ENCODE measurements at places on chromosomes 1 and 21.

DNA sequence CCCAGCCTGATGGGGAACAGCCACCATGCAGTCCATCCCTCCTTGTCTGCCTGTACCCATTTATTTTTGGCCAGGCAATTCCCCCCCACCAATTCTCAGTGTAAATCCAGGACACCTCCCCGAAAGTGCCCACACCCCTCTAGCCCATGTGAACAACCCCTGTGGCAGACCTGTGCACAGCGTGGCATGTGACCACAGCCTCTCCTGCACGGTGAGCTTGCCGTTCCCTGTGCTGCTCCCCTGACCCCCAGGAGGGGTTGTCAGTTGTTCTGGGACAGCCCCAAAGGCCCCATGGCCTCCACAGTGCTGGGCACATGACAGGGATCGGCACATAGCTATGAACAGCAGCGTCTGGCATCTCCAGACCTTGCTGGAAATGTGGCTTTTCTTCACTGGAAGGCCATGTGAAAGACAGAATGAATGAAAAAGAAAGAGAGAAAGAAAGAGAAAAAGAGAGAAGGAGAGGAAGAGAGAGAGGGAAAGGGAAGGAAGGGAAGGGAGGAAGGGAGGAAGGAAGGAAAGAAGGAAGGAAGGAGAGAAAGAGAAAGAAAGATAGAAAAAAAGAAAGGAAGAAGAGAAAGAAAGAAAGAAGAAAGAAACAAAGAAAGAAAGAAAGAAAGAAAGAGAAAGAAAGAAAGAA is 3.9 kb downstream of the CAPN9 start:
- DNase-seq: no peak

DNA sequence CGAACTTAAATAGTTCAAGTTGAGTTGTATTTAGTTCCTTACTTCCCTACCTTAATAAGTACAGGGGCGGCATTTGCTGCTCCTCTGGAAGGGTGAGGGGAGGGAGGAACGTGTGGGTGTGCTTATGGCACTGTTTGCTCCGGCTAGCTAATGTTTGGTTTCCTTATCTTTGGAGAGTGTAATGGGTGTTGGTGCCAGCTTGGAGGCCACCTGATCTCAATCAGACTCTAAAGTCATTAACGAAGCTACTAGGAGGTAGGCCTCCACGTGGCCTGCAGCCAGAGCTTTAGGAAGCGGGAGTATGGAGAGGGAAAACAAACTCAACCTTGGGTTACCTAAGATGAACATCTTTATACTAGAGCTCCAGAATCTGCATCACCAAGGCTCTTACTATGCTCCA is 43.0 kb upstream of the RAP1A start:
- DNase-seq: no peak

- DNase-seq: no peak
These were observed 205.8 kb upstream of the LYPLAL1 start for GRCh38 chr1:218967836-218968235.

GRCh38 chr1:231216498-231216897 is 24.5 kb upstream of the GNPAT start:
- DNase-seq: no peak

DNA sequence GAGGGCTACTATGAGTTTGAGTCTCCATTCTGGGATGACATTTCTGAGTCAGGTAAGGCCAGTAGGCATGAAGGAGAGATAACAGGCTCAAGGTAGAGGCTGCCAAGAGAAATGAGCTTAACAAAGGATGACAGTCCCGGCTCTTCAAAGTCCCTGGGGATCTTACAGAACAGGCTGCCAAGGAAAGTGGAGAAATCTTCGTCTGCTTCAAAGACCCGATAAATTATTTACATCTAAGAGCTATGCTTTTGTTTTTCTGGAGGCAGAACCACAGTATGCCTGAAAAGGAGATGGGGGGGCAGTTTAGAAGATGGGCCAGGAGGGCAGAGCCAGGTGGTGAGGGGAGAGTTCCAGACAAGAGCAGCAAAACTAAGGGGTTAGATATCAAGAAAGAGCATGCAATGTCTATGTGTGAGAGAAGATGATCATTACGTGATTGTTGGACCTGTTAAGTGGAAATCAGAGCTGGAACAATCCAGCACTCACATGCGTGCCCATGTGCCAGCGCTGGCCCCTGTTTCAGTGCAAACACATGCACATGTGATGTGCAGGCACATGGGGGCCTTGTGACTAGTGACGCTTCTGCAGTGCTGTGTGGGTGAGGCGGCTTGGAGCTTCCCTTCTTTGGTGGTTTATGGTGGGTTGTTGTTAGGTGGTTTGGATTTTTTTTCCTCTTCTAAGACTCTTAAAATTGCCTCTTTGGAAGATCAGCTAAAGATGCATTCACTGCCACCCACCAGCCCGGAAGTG is 25.7 kb downstream of the CAMK1G start:
- no peak for DNase-seq

DNA sequence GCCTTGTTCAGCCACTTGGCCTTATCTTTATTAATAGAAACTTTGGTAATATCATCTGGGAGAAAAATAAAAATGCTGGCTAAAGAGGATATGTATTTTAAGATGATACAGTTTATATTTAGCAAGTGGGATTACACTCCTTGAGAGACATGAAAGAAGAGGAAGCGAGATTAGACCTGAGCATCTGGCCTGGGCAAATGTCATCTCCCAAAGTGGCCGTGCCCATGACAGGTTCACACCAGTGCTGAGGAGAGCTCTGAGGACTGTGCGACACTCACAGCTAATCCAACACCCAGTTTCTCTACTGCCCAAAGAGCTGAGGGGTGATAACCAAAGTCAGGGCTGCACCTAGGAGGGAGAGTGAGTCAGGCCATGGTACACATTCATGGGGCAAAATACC is 121.7 kb upstream of the DUSP10 start:
- no peak for DNase-seq

GRCh38 chr1:29183287-29183686 is 1.6 kb upstream of the SRSF4 start:
- no peak for DNase-seq

- DNase-seq: no peak
These were observed 183.1 kb downstream of the ZSCAN20 start for GRCh38 chr1:33655496-33655895.

DNA sequence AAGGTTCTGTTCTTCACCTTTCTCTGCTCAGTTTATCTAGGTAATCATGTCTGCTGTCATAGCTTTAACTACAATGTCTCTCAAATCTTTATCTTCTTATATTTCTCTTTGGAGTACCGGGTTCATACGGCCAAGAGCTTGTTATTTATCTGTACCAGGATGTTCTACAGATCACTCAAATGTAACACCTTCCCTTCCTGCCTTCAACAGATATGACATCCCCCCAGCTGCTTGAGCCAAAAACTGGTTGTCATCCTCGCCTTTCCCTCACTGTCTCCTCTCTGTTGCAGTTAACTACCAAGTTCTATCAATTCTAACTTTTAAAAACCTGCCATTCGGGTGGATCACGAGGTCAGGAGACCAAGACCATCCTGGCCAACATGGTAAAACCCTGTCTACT is 148.9 kb downstream of the PHTF1 start:
- DNase-seq: no peak

- peak; percentile 56 for DNase-seq
These were observed 38.5 kb downstream of the MSTO1 start for GRCh38 chr1:155648207-155649147.

- no peak for DNase-seq
These were observed 7.1 kb downstream of the ACOT7 start for GRCh38 chr1:6386371-6386949.

GRCh38 chr1:46480959-46481646 is 8.5 kb upstream of the DMBX1 start:
- no peak for DNase-seq

GRCh38 chr21:46173573-46173972 is 10.7 kb downstream of the SPATC1L start:
- no peak for DNase-seq

DNA sequence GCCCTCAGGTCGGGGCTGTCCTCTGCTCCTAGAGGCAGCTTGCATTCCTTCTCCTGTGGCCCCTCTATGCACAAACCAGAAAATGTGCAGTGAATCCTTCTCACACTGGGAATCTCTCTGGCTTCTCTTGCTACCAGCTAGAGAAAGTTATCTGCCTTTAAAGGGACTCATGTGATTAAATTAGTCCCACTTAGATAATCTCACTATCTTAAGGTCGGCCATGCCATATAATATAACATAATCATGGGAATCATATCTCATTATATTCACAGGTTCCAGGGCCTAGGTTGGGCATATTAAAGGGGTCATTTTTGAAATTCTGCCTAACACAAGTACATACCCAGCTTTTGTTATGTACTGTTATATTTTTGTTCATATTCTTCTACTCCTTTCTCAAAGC is 31.4 kb downstream of the PTGFR start:
- DNase-seq: peak; percentile 82

DNA sequence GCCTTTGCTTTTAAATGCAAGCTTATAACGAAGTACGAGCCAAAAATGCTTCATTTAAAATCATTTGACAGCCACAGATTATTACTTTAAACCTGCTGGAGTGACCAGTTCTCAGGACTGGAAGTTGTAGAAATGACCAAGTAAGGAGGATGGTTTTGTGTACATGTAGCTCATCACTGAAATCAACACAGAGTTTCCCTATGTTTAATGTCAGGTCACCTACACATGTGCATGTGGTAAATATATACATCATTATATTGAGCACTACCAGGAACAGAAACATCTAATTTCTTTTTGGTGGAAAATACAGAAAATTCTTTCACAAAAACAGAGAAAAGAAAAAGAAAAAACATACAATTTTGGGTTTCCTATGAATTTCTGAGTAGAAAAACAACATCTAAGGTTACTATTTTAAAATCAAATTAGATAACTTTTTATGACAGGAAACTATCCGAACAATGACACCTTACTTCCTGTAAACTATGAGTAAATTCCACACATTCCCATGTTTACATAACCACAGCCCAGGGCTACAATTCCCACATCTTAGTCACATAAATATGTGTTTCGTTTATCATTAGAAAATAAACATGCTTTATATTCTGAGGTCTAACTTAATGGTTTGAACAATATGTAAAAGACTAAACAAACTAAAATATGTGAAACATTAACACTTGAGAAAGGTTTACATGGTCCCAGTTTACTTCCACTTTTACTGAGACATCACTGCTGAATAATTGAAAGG is 73.6 kb downstream of the ZNF281 start:
- no peak for DNase-seq

DNA sequence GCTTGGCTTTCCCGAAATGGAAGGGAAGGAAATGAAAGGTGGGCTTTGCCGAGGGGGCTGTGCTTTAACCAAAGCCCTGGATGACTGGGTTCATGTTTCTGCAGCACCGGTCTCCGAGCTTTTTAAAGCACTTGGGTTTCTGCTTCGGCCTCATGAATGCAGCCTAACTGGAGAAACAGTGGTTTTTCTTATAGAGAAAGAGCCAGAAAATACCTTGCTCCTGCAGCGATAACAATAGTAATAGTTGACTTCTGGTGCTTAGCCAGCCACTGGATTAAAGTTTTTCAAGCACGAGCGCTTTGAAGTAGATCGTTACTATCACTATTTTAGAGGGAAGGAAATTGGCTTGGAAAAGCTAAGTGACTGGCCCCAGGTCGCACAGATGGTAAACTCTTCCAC is 500 bp upstream of the DOCK7 start:
- DNase-seq: no peak

DNA sequence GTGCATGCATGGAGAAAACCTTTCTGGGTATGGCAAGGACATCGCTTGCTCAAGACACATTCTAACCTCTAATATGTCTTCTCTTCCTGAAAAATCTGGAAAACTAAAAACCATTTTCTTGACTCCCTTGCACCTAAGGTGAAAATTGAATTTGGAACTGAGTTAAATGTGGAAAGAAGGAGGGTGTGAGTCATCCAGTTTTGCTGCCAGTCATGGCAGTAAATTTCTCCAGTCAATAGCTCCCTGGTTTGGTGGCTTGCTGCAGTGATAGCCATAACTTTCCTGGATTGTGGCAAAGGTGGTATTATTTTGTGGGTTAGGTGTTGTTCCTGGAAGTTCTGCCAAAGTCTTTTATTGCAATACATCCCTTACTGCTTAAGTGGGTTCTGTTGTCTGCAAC is 2.5 kb downstream of the ZCCHC17 start:
- no peak for DNase-seq

DNA sequence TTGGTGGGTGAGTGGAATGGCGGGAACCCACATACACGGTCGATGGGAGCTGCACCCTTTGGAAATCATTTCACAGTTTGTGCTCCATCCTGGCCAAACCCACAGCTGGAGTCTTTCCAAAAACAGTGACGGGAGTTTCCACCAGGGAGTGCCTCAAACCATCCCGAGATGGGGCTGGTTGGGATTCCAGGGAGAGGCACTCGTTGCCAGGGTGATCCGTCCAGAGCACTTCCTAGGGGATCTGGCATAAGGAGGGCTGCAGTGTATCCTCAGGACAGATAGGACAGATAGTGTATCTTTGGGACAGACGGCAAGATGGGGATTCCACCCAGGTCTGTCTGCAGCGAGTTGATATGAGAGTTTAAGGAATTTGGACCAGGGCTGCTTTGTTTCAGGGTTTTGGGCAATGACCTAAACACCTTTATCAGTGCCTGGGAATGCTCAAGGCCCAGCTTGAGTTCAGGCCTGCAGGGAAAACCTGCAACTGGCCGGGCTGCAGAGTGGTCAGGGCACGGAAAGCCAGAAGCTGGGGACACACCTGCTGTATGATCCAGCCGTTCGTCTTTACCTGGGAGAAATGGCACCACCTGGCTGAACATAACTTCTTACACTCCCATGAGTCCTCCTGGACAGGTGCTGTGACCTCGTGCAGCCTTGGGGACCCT is 3.4 kb upstream of the POFUT2 start:
- DNase-seq: no peak

DNA sequence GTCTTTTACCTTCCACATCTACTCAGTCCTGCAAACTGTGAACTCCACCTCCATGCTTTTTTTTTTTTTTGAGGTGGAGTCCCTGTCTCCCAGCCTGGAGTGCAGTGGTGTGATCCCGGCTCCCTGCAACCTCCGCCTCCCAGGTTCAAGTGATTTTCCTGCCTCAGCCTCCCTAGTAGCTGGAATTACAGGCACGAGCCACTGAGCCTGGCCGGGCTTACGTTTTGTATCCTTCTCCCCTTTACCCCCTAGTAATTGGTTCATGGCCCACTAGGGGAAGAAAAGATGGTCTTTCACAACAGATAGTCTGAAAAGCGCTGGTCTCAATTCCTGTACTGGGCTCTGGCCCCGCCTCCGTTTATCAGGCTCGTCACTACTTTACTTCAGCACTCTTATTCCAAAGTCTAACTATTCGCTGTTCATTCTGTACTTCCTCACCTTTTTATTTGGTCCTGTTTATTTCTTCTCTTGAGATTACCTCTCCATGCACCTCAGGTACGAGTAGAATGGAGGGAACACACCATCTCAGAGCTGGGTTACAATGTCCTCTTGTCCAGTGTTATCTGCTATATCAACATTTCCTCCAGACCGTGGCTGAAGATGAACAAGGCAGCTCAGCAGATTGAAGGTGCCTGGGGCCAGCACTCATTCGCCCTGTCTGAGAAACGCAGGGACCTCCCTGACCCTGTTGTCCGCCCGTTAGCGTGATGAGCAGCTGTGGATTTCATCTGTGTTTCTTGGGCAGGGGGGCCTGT is 16.2 kb downstream of the CNST start:
- no peak for DNase-seq

DNA sequence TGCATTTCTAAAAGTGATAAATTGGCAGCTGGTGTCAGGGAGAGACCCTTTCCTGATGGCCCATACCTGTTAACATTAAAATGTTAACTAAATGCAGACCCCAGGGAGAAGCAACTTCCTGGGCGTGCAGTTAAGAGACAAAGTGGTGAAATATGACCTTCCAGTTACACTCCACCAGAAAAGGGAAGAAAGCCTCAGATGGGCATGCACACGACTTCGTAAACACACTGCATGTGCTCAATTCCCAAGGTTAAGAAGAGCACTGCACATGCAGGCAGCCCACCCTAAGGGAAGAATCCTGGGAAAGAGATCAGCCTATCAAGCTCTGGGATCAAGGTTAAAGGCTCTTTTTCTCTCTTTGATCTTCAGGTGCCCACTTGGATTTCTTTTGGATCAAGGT is 9.7 kb upstream of the GBP6 start:
- DNase-seq: no peak
